ENCODE measurements at places on chromosomes 3 and 15.

- DNase-seq: no peak
Observed at GRCh38 chr3:86733257-86733656, 257.7 kb downstream of the VGLL3 start.

- DNase-seq: no peak
Observed at GRCh38 chr3:71728632-71729342, 3.6 kb upstream of the EIF4E3 start.

DNA sequence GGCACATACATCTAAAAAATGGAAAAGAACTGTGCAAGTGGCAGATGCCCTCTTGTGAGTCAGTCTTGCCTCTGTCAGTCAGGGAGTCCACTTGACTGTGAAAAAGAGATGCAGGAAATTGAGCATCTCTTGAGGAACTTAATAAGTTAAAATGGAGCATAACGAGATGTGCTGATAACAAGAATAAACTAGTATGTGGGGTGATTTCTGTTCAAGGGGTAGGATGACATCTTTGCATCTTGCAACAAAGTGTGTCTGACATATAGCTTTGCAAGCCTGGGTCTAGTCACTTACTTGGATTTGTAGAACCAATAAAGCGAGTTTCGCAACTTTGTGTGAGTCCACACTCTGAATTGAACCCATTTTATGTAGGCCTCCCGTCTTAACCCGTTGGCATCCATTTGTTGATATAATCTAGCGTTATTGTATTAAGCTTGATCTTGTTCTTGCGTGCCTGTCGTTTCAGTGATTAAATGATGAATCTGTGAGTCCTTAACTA lies 2.2 kb downstream of the USP3 start:
- no peak for DNase-seq

GRCh38 chr3:194407423-194407822 lies 8.4 kb upstream of the GP5 start:
- no peak for DNase-seq

GRCh38 chr3:151537726-151538125 lies 76.9 kb upstream of the IGSF10 start:
- DNase-seq: no peak

- DNase-seq: no peak
Observed at GRCh38 chr3:179045719-179046402, 25.7 kb downstream of the ZMAT3 start.

GRCh38 chr3:45011756-45012508 lies 14.2 kb upstream of the CLEC3B start:
- no peak for DNase-seq

DNA sequence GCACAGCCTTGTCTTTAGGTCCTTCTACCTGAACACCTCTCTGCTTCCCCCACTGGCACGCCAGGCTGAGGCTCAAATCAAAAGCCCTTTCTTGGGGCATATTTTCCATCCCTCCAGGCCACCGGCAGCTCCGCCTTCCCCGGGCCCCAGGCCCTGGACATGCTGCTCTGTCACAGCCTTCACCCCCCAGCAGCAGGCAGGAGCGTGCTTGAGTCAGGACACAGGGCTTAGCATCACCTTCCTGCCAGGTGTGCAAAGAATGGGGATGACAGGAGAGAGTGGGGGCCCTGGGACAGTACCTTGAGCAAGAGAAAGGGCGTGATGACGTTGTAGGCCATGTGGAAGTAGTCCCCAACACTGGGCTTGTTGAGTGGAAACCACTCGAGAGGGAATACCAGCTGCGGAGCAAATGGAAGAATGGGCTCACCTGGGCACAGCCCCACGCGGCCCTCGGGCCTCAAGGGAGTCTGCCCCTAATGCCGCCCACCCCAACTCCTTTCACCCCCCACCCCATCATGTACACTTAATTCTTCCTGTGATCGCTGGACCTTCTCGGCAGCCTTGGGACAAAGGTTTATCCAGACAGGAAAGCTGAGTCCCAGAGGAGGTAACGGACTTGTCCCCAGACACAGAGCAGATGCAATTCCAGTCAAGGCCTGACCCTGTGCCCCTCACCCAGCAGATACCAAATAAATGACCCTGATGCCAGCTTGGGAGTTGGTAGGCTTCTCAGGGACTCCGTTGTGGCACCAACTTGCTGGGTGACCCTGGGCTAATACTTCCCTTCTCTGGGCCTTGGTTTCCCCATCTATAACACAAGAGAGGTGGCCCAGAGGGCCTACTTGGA lies 9.1 kb upstream of the CALML4 start:
- no peak for DNase-seq

DNA sequence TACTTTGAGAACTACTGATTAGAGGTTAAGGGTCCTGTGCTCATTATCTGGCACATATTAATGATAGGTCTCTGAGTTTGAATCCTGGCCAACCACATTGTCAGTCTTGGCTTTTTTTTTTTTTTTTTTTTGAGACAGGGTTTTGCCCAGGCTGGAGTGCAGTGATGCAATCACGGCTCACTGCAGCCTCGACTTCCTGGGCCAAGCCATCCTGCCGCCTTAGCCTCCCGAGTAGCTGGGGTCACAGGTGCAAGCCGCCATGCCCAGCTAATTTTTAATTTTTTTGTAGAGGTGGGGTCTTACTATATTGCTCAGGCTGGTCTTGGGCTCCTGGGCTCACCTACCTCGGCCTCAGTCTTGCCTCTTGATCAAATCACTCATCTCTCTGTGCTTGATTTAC lies 547 bp upstream of the PCCB start:
- no peak for DNase-seq

DNA sequence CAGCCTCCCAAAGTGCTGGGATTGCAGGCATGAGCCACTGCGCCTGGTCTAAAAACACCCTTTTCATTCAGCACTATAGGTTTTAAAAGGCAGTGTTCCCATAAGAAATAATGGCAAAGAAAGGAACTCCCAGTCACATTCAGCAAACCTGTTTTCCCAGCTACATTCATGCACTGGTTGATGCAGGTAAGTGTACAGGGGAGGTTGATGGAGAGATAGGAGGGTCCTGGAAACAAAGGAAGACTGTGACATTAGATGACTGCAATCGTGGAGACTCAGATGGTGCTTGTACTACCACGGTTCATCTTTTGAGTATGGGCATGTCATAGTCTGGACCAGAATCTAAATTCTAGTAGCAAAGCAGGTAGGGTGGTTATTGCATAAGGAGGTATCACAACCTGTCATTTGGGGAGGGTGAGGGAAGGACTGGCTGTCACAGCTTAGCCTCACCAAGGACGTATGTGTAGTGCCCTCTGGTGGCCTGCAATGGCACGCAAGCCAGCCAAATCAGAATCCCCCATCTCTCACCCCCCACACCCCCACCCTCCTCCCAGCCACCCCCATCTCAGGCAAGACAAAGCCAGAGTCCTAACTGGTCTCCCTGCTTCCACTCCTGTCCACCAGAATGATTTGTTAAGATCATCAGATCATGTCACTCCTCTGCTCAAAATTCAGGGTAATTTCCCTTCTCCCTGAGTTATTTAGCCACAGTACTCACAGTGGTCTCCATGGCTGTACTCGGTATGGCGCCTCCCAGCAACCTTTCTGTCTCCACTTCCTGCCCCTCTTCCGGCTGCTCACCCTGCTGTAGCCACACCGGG lies 28.8 kb upstream of the UBL7 start:
- no peak for DNase-seq

DNA sequence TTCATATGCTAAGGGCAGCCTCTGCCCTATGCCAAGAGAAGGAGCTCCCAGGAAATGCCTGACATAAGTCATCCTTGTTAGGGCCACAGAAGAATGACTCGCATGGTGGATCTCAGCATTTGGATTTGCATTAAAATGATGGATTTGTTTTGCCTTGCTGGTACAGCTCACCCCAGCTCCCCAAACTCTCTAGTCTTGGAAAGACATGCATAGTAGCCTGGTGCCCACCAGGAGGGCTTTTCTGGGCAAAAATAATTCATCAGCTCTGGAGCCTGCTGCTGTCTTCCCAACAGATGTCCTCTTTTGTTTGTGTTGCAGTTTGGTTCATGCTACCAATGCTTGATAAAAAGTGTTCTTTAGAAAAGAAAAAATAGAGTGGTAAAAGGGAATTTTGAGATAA lies 833.0 kb downstream of the AGBL1 start:
- DNase-seq: no peak

GRCh38 chr3:52215351-52215750 lies 10.1 kb downstream of the TLR9 start:
- no peak for DNase-seq

- no peak for DNase-seq
Observed at GRCh38 chr15:88741671-88742070, 61.6 kb upstream of the ACAN start.

DNA sequence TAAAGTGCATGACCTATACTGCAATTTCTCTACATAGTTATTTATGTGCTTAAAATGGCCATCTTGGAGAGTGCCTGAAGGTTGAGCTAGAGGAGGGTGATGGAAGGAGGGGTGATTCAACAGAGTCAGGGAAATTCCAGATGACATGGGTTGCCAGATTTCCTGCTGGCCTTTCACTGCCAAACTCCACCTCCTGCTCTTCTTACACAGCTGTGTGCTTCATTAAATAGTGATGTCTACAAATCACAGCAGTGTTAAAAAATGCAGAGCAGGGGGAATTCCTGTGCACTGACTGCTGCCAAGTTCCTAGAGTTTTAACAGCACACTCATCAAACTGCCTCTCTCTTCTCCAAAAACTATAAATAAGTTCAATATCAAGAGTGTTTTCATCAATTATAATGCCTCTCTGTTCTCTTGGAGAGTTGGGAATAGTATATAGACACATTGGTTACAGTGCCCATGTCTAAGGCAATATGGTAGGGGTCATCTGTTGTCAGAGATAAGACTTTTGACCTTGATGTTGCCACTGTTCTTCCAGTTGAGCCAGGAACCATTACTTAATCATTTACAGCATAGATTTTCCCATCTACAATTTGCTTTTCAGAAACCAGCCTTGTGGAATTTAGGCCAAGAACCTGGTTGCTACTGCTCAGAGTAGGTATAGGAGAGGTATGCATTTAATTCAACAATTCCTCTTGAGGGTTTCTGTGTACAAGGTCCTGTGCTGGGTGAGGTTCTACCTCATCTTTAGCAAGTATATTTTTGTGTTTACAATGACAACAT lies 79.6 kb downstream of the TP63 start:
- DNase-seq: no peak

- DNase-seq: no peak
Observed at GRCh38 chr15:88201207-88201606, 55.3 kb downstream of the NTRK3 start.

DNA sequence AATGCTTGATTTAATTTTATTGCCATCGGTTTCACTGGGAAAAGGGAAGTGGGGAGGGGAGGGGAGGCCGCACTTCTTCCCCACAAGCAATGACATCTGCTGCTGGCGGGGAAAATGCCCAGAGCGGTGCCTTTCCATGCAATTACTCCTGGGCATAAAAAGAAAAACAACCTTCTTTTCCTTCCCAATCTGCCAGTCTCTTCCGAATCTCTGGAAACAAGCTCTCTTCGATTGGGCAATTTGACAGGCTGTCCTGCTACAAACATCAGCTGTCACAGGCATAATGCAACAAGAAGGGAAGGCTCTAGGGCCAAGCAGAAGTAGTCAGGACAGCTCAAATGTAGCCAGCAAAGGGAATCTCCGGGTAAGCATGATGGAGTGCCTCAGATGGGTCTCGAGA lies 93.4 kb upstream of the STRIT1 start:
- no peak for DNase-seq

DNA sequence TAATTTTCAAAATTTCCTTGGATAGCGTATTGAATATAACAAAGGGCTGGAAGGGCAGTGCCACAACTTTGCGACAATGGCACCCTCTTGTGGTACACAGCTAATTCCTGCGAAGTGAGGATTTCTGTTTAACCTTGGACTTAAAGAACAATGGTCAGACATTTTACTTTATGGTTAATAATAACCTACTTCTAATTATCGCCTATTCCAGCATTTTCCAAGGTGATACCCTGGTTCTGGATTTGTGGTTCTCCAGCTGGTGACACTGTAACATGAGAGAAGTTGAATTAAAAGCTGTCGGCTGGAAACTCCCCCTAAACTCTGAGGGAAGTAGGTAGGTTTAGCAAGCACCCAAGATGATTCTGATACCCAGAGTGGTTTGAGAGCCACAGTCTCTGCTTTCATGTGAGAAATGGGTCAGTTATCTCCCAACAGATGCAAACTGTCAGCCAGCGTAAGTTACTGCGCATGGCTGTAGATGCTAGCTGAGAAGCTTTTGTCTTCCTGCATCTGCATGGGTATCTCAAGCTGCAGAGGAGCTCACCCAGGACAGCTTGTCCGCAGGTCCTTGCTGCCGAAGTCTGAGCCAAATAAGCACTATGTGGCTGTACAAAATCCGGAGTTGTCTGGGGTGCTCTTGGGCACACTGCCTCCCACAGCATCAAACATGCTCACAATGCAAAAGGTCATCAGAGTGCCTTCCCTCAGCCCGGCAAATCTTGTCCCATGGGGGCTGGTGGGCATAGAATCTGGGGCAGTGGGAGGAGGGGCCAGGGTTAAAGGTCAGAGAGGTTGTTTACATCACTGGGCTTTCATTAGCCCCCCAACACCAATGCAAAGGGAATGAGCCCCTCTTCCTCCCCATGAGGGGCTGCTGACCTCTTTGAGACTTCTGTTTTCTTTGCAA lies 6.6 kb upstream of the CHSY1 start:
- DNase-seq: no peak

GRCh38 chr15:92813485-92813884 lies 86.6 kb upstream of the CHD2 start:
- DNase-seq: no peak

DNA sequence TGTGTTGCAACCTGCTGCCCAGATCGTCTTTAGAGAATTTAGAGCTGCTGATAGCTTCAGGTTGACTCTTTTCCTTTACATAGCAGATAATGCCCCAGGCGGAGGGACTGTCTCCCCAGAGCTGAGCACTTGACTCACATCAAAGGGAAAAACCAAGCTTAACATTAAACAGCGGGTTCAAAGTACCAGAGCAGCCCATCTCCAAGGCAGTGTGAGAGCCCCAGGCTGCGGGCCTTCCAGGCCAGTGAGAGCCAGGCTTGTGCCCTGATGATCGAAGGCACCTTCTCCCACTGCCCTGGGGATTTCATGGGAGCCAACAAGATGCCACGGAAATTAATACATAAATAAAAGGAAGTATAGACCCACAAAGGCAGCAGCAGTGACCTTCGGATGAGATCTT lies 275.6 kb downstream of the XXYLT1 start:
- DNase-seq: no peak

- DNase-seq: no peak
Observed at GRCh38 chr15:73601451-73602445, 31.4 kb downstream of the NPTN start.

DNA sequence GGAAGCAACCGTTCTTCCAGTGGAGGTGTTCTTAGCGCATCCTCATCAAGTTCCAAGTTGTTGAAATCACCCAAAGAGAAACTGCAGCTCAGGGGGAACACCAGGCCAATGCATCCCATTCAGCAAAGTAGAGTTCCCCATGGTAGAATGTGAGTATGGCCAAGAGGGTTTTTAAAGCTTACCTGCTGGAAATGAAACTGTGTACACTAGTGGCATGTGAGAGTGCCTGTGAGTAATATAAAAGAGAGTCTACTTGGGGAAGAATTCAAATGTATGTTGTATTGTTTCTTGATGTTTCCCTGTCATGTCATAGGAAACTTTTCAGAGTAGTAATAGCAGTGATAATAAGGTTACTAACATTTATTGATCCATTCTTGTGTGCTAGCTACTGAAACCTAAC lies 43.3 kb downstream of the PSMD6 start:
- DNase-seq: no peak
